Aorta (tissue), 5 donors: ENCODE measurements at places on chromosomes 3 and 15.
A peak's percentile ranks its signal among the peaks of the same experiment; 100 is the strongest.

- no peak for DNase-seq
These were observed 15.0 kb upstream of the ZBED2 start for GRCh38 chr3:111610189-111610588.

DNA sequence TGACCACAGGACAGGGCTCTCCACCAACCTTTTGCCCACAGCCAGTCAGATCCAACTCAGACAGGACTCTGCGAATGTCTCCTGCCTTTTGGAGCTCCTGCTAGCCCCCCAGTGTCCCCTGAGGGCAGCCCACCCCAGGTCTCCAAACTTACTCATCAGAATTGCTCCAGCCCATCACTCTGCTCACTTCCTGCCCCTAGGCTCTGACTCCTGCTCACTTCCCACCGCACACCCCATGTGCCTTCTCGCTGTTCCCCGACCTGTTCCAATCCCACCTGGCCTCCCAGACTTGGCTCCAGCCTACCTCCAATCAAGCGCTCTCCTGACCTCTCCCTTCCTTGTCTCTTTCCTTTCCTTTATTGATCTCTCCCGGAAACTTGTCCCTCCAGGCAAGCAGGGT is 5.9 kb upstream of the STRA6 start:
- DNase-seq: no peak

- DNase-seq: no peak
These were observed 87.3 kb upstream of the OXTR start for GRCh38 chr3:8856721-8857120.

- DNase-seq: no peak
These were observed 20.7 kb downstream of the ZBTB38 start for GRCh38 chr3:141388823-141389621.

GRCh38 chr3:58375254-58375653 is 42.6 kb downstream of the PXK start:
- DNase-seq: no peak

DNA sequence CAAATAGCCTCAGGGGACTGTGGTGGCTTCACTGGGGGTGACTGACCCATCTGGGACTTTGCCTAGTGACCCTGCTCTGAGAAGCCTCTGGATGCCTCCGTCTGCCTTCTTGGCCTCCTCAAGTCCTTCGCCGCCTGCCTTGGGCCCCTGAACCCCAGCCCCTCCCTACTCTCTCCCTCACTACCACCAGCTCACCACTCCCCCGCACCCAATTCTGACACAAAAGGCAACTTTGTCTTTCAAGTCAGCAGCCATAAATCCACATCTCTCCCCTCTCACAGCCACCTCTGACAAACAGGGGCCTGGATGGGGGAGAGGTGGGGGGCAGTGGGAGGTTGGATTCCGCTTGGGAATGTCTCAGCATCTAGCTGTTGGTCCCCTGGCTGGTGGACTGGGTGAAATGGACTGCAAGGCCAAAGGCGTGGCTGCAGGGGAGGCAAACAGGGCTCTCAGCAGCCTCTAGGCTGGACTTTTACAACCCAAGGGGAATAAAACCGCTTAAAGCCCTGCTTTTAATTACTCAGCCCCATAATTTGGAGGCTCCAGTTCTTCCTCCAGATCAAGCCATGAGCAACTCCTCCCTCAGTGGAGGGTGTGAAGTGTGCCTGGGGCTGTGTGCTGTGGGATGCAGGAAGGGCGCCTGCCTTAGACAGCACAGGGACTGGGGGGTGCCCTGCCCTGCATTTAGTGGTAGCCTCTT is 33.4 kb downstream of the IGDCC3 start:
- no peak for DNase-seq

DNA sequence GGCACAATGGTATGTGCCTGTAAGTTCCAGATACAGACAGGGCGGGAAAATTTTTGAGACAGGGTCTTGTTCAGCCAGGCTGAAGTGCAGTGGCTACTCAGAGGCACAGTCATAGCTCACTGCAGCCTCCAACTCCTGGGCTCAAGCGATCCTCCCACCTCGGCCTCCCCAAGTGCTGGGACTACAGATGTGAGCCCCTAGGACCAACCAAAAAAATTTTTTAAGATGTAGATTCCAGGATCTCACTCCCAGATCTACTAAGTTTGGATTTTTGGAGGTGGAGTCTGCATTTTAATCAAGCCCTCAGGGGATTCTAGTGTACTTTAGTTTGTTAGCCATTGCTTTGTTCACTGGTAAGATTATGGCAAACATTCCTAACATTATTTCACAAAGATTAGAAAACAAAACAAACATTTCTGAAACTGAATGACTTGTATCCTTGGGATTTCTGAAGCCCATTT is 2.7 kb downstream of the LIPH start:
- DNase-seq: no peak

DNA sequence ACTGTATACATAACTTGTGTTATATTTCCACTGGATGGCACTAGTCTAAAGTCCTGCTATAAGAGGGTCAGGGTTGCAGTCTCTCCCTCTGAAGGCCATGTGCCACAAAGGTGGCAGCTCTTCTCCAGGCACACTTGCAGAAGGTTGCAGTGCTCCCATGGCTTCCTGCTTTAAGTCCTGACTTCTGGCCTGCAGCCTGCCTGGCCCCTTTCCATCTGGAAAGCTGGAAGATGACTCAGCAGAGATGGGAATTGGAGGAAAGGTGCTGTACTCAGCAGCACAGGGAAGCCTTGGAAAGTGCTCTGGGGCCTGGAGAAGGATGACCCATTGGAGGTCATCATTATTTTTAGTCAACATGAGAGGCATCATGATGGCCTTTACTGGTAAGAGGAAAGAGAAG is 40.9 kb upstream of the MRPL3 start:
- DNase-seq: peak; percentile 67

GRCh38 chr15:98548139-98548971 is 100.0 kb upstream of the IGF1R start:
- peak; percentile 93 for DNase-seq

GRCh38 chr3:49163609-49164008 is 2.5 kb downstream of the CCDC71 start:
- DNase-seq: no peak

DNA sequence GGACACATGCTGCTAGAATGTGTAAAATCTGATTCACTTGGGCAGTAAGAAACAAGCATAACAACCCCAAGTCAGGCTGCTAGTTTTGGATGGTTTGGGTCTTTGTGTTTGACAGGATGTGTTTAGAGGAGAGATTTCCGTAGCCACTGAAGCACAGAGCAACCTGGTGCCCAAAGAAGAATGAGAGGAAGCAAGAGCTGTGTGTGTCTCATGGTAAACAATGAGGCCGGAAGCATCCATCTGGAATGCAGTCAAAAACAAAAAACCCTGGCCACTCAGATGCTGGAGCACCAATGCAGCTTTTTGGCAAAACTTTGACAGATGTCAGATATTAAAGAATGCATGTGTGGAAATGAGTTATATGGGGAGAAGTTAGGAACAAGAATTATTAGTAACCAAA is 39.4 kb upstream of the SNRK start:
- no peak for DNase-seq

GRCh38 chr3:188687389-188687788 is 484.4 kb upstream of the TPRG1 start:
- no peak for DNase-seq

DNA sequence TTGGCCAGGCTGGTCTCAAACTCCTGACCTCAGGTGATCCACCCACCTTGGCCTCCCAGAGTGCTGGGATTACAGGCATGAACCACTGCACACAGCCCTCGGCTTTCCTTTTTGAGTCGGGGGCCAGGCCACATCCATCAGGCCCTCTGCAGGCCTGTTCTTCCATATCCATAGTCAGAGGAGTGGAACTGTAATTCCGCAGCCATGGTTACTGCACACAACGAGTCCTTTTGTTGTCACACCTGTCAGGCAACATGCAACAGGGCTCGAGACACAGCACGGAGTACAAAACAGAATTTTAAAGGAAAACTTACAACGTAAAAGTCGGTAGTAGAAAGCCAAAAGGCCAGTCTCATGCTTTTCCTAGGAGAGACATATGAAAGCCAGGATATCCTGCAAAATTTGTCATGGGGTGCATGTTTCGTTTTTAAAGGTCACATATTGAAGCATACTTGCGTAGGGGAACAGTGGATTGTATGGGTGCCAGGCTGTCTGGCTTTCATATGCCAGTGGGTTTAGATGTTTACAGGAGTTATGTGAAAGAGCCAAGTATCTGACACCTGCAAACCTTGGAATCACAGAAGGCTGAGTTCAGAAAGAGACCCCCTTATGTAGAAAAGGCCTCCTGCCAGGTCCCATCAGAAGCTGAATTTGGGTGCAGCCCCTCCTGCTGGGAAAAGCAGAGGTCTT is 63.2 kb upstream of the LPP start:
- no peak for DNase-seq

GRCh38 chr3:94249491-94250079 is 186.7 kb downstream of the NSUN3 start:
- peak; percentile 61 for DNase-seq

DNA sequence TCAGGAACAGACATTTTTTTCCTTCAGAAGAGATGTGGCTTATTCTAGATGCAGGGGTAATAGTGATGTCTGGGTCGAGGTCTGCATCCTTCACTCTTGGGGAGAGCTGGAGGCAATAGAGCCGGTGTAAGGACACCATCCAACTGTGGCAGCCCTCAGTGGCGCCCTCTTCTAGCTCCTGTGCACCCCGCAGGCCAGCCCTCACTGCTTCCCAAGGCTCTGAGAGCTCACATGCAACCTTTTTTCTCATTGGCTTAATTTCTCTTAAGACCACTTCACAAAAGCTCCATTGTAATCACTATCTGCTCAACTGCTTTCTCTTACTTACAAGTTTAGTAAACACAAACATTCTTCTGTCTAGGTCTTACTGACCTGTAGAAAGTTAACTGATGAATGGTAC is 3.9 kb upstream of the VPS8 start:
- no peak for DNase-seq

GRCh38 chr3:42022355-42022754 is 60.5 kb upstream of the ULK4 start:
- no peak for DNase-seq

DNA sequence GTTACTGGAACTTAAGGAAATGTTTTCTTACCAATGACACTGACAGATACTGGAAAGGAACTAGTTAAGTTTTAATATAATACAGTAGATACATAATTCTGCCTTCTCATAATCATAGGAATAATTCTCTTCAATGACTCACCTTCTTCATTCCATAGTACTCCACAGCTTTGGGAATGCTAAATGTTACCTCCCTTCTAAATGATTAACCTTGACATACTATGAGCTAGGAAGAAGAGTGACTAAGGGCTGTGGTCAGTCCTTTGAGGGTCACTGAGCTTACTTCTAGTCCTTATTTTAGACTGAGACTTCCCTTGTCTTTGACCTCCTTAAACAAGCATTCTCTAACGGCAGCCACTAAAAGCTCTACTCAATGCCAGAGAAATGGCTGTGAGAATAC is 69.6 kb upstream of the PPIB start:
- no peak for DNase-seq

GRCh38 chr15:26179906-26180305 is 316.8 kb upstream of the ATP10A start:
- no peak for DNase-seq

- no peak for DNase-seq
These were observed 680.7 kb upstream of the GRM7 start for GRCh38 chr3:6180171-6180570.

GRCh38 chr15:94081829-94082228 is 149.5 kb upstream of the MCTP2 start:
- DNase-seq: no peak

GRCh38 chr3:110881069-110881468 is 190.5 kb upstream of the NECTIN3 start:
- peak; percentile 46 for DNase-seq

GRCh38 chr3:27880969-27881892 is 159.1 kb upstream of the EOMES start:
- no peak for DNase-seq

GRCh38 chr3:106635271-106635670 is 742.0 kb upstream of the CCDC54 start:
- DNase-seq: no peak

DNA sequence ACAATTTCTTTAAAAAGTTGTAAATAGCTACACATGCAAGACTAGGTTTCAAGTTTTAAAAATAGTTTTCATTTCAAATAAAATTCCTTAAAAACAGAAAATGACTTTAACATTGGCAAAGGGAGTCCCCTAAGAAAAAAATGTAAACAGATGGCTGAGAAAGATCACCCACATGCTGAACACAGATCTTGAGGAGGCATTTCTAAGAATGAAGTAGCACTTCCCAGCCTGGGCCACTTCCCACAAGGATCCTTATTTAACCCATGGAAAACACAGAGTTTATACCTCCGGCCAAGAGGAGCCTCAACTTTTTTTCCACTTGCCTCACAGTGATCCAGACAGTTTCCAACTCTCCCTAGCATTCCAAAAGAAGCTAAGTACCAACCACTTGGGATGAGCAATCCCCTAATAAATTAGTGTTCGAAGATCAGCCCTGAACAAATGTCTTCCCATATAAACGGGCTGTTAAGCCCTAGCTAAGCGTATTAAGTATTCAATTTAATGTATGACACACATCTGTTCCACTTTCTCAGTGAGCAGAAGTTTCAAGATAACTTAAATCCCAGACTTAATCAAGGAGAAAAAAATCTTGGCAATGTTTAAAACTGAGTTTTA is 61.4 kb downstream of the GADL1 start:
- DNase-seq: no peak

- DNase-seq: no peak
These were observed 13.8 kb upstream of the PPP4R2 start for GRCh38 chr3:72982609-72983366.

- no peak for DNase-seq
These were observed 352.5 kb downstream of the DIPK2A start for GRCh38 chr3:144324076-144324475.

DNA sequence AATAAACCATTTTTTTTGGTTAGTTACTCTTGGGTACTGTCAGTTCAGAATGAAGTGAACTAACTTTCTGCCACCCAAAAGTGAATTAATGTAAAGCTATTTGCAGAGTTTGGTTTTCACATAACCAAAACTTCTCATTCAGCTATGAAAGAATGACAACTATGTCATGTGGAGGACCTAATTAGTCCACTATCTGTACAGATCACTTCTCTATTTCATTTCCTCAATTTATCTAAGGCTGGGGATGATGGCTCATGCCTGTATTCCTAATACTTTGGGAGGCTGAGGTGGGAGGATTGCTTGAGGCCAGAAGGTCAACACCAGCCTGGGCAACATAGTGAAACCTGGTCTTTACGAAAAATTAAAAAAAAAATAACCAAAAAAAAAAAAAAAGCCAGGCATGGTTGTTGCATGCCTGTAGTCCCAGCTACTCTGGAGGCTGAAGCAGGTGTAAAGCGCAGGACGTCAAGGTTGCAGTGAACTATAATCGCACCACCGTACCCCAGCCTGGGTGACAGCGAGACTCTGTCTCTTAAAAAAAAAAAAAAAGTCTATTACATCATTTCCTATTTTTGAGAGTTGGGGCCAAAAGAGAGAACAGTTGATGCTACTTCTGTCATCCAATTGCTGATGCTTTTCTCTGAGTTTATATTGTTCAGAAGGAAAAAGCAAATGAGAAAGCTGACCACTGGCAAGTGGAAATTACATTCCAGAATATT is 8.7 kb downstream of the HYPK start:
- no peak for DNase-seq

GRCh38 chr3:36372534-36372935 is 7.8 kb upstream of the STAC start:
- no peak for DNase-seq
